ENCODE measurements at places on chromosomes 1 and 21.

- DNase-seq, result no peak
Observed at GRCh38 chr1:110471131-110471530, 20.2 kb downstream of the PROK1 start.

- DNase-seq, result no peak
Observed at GRCh38 chr1:18232052-18232451, 124.5 kb downstream of the IGSF21 start.

GRCh38 chr1:12505231-12505630 lies 112.8 kb downstream of the DHRS3 start:
- no peak for DNase-seq

GRCh38 chr1:199356561-199356960 lies 670.9 kb upstream of the NR5A2 start:
- no peak for DNase-seq

DNA sequence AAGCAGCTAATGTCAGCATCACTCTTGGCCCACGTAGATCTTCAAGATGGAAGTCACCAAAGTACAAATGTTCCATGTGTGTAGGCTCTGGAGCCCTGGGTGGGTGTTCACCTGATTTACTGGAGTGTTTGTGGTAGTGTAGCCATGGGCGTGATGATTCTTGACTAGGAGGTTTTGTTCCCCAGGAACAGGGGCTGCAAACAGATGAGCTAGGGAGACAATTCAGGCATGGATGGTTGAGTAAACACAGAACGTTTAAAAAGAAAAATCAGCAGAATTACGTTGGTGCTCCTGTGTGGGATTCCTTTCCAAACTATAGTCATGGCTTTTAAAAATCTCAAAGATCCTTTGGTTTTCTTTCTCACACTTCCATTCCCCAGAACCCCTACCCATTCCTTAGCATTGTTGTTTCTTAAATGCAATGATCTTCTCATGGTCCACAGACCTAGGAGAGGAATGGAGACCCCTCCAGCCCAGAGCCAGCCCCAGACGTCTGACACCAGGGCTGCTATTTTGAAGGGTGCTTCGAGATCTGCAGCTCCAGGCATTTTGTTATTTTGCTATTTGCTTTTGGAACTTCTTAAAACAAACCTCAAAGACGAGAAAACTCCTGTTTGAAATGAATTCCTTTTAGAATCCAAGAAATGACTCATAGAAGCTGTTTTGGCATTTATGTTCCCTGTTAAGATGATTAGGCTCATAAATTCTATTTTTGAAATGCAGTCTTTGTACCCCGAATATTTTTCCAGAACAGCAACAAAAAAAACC lies 115.1 kb downstream of the ETS2 start:
- DNase-seq, result no peak

GRCh38 chr1:119702384-119702783 lies 9.3 kb upstream of the PHGDH start:
- no peak for DNase-seq

DNA sequence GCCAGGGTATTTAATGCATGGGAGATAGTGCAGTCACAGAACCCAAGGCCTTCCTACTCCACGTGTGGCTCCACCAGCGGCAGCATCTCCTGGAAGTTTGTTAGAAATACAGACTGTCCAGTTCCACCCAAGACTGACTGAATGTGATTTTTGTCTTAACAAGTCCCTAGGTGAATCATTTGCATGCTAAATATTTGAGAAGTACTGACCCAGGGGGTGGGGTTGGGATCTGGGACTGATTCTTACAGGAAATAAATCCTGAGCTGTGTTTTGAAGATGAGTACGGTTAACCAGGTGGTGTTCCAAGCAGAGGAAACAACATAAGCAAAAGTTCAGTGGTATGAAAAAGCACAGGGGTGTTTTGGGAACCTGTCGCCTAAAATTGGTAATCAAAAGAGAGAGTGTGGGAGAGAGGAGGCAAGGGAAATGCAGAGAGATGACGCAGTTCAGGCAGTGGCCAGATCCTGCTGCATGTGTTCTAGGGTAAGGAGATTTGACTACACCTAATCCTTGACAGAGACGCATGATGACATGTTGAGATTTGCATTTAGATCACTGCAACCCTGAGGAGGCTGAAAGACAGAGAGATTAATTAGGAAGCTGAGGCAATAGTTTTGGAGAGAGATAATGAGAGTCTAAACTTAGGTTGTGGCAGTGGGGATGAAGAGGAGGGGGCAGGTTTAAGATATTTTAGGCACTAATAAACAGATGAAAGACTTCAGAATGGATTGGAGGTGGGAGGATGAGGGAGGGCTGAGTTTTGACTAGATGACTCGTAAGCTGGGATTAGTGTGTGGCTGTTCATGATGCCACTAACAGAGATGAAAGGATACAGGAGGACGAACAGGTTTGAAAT lies 3.7 kb upstream of the ZNF326 start:
- DNase-seq, result no peak

GRCh38 chr1:217090060-217090911 lies 367.1 kb upstream of the ESRRG start:
- peak; percentile 11 for DNase-seq

- no peak for DNase-seq
Observed at GRCh38 chr1:5662744-5663126, 329.5 kb downstream of the NPHP4 start.

DNA sequence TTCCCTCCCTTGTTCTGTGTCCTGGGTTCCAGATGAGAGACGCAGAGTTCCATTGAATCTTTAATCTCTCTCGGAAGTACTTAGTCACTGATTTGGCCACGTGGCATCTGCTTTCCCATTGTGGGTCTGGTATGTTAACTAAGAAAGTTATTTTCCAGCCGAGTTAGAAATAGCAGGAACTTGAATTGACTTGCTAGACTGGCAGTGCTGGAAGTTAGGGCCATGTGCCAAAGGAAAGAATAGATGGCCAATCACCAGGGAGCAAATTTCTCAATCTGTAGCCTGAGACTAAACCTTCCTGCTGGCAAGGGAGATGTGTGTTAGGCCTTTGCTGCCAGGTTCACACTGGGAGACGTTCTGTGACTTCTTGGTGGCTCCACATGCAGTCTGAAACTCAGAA lies 24.2 kb upstream of the SLFNL1 start:
- no peak for DNase-seq

- DNase-seq, result no peak
Observed at GRCh38 chr1:223771814-223772770, 59.8 kb downstream of the CAPN2 start.

GRCh38 chr1:17119076-17119772 lies at the start of gene PADI2:
TSS of gene PADI2 (minus strand) at chr1:17119451. CDS start at chr1:17119371, 80 bp downstream.
- DNase-seq, result peak; percentile 98

GRCh38 chr1:228478912-228479711 lies 8.1 kb upstream of the RNF187 start:
- DNase-seq, result no peak

DNA sequence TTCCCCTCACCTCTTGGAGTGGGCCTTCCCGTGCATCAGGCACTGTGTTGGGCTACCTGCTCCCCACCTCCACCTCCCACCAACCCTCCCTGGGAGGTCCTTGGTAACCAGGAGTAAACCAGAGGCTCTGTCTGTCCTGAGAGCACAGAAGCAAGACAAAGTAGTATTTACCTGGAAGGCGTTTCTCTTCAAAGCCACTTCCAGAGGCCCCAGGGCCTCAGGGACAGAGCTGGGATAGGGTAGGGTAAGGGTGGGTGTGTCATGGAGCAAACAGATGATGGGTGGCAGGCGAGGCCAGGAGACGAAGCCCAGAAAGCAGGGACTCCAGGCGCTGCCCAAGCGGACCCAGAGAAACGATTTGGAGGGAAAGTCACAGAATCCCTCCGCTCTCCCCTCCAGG lies 77.2 kb upstream of the TARDBP start:
- peak; percentile 54 for DNase-seq

DNA sequence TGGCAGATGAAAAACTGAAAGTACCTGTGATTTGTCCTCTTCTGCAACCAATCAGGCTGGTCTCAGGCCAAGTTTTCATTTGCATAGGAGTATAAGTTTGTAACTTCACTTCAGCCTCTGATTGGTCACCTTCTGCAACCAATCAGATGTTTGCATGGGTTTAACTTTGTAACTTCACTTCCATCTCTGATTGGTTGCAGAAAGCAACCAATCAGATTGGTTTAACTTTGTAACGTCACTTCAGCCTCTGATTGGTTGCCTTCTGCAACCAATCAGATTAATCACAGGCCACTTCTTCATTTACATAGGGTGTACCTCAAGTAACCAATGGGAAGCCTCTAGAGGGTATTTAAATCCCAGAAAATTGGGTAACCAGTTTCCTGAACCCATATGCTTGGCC lies 18.9 kb upstream of the TUT4 start:
- DNase-seq, result no peak

- DNase-seq, result no peak
Observed at GRCh38 chr1:181187337-181188126, 99.0 kb downstream of the IER5 start.

DNA sequence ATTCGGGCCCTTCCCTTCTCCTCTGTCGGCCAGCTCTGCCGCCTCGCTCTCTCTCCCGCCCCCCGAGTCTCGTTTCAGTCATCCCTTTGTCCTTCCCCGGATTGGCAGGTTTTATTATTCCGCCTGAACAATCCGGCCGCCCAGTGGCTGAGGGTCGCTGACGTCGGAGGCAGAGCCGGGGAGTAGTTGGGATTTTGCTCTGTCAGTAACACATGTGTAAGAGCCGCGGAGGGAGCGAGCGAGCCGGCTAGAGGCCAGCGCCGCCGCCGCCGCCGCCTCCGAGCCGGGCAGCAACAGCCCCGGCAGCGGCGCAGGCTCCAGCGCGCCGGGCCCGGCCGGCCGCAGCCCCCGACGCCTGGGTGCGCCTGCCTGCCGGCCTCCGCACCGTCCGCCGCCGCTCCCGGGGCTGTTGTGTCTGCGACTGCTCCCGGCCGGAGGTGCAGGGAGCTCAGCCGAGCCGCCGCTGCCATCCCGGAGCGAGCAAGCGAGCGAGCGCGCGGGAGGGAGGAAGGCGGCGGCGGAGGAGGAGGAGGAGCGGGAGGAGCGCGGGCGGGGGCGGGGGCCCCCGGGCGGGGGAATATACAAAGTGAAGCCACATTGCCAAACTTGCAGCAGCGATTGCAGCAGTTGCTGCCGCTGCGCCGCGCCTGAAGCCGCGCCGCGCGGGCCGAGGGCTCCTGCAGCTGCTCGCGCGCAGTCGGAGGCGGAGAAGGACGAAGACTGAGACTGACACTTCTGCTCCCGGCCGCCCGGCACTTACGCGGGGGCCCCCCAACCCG lies at the start of gene LMO4:
Gene LMO4, plus strand, starts transcription at position 609 of the 779 bp plus-strand sequence. CDS start 3,136 bp downstream, outside the sequence.
- DNase-seq, result peak; percentile 92

- DNase-seq, result no peak
Observed at GRCh38 chr1:197422993-197423392, 154.9 kb downstream of the CRB1 start.
